ENCODE measurements at places on chromosomes 7 and 10.

DNA sequence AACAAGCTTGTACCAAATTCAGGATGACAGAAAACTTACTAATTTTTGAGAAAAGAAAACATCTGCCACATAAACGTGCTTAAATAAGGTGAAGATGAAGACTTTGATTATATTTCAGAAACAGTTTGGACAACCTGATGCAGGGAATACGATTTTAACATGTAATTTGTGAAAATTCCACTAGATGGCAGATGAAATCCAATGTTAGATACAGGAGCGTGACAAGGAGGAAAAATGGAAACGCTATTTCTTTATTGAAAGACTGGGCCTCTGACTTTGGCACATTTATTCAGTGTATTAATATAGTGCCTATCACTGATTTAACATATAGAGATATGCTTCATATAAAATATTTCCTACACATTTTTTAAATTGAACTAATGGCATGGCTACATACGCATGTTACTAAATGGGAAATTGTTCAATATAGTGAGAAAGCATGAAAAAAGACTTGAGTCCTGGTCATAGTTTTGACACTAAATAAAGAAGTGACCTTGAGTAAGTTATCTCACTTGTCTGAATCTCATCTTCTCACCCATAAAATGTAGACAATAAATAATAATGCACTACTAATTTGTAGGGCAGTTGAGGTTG, 60.7 kb downstream of the CD36 start:
- DNase-seq: no peak

DNA sequence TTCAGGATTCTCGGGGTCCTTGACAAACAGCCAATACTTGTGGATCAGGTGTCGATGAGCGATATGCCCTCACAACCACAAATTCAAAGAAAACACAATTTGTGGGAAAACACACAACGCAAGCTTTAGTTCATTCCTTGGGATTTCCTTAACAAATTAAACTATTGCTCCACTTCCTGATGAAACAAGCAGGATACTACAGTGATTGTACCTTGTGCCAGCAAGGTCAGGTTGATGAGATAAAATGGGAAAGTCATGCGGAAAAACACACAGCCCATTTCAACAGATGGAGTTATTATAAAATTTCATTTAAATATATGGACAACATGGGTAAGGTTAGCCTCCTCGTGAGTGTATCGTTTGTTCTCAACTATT, 8.8 kb upstream of the RHOBTB1 start:
- DNase-seq: no peak

DNA sequence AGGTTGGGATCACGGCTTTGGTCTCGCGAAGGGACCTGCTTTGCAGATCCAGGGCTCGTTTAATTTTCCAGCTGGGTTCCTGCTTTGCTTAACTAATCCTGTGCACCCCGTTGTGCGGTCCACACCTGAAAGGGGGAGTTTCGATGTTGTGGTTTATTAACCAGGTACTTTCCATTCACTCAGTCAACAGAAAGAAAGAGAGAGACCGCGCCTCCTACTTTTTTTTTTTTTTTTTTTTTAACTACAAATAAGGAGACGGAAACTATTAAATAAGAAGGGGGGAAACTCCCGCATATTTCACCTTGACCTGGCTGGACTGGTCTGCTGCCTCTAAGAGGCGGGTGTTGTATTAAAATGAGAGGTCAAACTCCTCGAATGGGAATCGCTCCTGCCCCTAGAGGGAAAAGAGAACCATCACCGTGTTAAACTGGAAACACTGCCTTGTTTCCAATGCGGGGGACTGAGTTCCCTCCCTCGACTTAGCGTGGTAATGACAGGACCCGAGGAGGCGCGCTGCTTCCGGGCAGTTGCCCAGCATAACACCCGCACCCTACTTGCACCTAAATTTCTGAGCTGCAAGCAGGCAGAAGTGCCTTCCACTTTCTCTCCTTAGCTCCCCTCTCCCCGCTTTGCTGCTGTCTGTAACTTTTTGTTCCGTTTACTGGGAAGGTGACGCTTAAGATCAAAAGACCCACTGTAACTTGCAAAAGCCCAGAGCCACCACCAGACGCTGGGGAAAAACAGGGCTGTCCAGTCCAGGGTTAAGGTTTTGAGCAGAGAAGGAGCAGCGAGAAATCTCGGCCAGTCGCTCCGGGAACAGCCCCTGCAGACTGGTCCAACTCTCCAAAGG, 1.1 kb upstream of the ITGB8 start:
- DNase-seq: no peak

DNA sequence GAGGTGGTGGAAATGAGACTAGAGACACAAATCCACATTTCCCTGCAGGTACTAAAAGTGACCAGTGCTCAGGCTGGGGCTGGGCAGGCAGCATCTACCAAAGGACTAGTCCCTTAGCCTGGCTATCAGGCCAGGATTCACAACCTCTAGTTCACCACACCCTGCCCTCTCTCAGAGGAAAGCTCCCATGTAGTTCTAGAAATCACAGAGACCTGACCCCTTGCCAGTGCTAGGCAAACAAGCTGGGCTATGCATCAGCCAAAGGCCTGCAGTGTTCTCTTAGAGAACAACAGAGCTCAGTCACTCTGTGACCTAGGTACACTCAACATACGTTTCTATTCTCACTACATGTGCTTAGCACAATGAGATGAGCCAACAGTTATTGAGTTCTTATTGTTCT, 26.7 kb upstream of the LRRC4 start:
- no peak for DNase-seq

DNA sequence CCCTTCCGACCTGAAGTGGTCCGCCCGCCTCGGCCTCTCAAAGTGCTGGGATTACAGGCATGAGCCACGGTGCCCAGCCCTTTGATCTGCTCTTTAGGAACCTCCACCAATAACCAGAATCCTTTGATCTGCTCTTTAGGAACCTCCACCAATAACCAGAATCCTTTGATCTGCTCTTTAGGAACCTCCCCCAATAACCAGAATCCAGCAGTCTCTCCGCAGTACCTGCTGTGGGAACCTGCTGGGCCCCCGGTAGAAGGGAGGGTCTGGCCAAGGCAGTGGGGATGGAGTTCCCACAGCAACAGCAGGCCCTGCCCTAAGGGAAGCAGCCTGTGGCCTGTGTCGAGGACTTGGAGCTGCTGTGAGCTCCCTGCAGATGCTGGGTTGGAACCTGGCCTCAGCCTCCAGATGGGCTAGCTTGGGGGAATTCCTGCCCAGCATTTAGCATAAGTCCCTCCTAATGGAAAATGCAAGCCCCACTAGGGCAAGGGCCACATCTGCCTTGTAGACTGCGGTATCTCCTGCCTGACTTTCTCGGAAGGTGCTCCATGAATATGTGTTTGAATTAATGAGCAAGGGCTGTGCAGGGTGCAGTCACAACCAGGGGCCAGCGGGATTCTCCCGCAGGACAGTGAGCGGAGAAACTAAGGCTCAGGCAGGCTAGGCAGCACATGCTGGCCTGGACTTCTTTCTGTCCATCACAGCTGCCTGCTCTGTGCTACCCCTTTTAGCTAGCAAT, 165.8 kb downstream of the UBE2H start:
- DNase-seq: no peak

GRCh38 chr10:73141603-73142002, 26.2 kb downstream of the ECD start:
- no peak for DNase-seq

GRCh38 chr7:88217675-88218428, 2.0 kb downstream of the SRI start:
- DNase-seq: no peak

- DNase-seq: peak; percentile 80
Observed at GRCh38 chr7:134905375-134905774, 80.9 kb upstream of the AGBL3 start.

- no peak for DNase-seq
Observed at GRCh38 chr7:155994279-155994811, 182.1 kb upstream of the SHH start.

DNA sequence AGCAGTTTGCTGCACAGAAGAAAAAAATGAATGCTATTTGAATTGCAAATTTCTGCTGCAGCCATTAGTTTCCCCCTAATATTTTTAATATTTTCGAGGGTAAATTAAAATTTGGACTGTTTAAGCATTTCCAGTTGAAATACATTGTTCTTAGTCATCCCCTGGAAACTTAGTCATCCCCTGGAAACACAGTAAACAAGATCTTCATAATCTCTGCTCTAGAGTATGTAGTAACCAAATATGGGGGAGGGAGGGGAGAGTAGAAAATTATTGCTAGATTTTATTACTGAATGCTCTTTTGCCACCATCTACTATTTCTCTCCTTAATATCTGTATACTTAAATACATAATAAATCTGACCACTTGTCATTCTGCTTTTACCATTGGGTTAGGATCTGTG, 1053.3 kb downstream of the SORCS1 start:
- DNase-seq: no peak

- DNase-seq: peak; percentile 54
Observed at GRCh38 chr10:52566471-52567246, 205.9 kb downstream of the MBL2 start.

GRCh38 chr7:64775289-64775688, 18.9 kb upstream of the ZNF138 start:
- DNase-seq: no peak

GRCh38 chr7:26658389-26659084, 205.9 kb downstream of the SKAP2 start:
- no peak for DNase-seq
